ENCODE measurements at places on chromosomes 3 and 15.

DNA sequence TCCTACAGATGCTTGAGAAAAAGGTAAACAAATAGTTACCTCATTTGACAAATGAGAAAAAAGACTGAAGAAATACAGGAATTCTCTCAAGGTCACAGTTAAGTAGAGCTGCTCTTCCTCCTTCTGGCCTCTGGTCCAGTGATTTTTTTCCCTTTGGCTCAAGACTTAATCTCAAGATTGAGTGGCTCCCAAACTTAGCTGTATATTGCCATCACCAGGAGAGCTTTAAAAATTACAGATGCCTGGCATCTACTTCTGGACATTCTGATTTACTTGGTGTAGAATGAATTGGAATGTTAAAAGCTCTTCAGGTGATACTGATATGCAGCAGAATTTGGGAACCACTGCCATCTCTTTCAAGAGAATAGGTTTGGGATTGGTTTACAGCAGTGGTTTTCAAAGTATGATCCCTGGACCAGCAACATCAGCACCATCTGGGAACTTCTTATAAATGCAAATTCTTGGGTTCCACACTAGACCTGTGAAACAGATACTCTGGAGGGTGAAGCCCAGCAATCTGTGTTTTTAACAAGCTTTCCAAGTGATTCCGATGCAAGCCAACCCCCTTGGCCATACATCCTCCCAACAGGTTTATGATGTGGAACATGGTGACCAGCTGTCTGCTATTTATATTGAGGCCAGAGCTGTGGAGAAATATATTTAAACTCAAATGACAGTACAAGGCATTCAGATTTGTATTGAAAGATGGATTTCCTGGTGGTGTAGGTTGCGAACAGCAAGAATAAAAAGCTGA is 333.0 kb upstream of the RARB start:
- no peak overlapping the region for H3K27ac ChIP-seq
- H3K36me3 ChIP-seq = no peaks in the 10 kb centered on the region
- DNase-seq = no peak
- no peaks in the 10 kb centered on the region for H3K27me3 ChIP-seq
- H3K4me3 ChIP-seq = no peak overlapping the region
- H3K4me1 ChIP-seq = no peaks in the 10 kb centered on the region

DNA sequence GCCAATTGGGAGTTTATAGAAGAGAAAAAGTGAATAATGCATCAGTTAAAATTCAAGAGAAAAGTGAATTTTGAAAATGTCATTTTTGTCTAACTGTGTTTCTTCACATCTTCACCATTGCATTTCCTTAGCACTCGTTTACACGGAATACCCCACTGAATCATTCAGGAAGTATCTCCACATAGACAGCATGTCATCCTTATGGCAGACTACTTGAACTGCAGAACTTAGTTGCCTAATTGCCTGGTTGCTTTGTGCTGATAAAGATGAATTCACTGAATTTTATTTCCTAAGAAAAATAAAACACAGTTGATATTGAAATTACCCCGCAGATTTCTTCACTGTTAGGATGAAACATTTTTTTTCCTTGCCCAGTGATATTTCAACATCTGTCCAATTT is 627.1 kb downstream of the ROBO1 start:
- no peak for DNase-seq
- no peak overlapping the region for H3K27ac ChIP-seq
- H3K36me3 ChIP-seq = no peaks in the 10 kb centered on the region
- H3K4me1 ChIP-seq = no peaks in the 10 kb centered on the region
- no peak overlapping the region for H3K4me3 ChIP-seq

GRCh38 chr15:29917600-29918597 is 95.6 kb upstream of the TJP1 start:
- no peak overlapping the region for H3K4me3 ChIP-seq
- H3K36me3 ChIP-seq = no peaks in the 10 kb centered on the region
- no peaks in the 10 kb centered on the region for H3K27me3 ChIP-seq
- H3K4me1 ChIP-seq = peaks cover 4% of the 10 kb centered on the region

- no peaks in the 10 kb centered on the region for H3K27me3 ChIP-seq
- no peak overlapping the region for H3K27ac ChIP-seq
- no peaks in the 10 kb centered on the region for H3K36me3 ChIP-seq
- H3K4me1 ChIP-seq = no peaks in the 10 kb centered on the region
- no peak for DNase-seq
- no peak overlapping the region for H3K4me3 ChIP-seq
Measured at GRCh38 chr3:21531909-21532308, 219.1 kb downstream of the ZNF385D start.

- no peaks in the 10 kb centered on the region for H3K27me3 ChIP-seq
- H3K4me1 ChIP-seq = peaks cover 13% of the 10 kb centered on the region
- no peak overlapping the region for H3K27ac ChIP-seq
- no peak for DNase-seq
- H3K36me3 ChIP-seq = no peaks in the 10 kb centered on the region
- H3K4me3 ChIP-seq = no peak overlapping the region
Measured at GRCh38 chr3:123021996-123022510, 5.5 kb downstream of the SEMA5B start.

GRCh38 chr3:19432669-19433068 is 284.4 kb downstream of the KCNH8 start:
- H3K27ac ChIP-seq = no peak overlapping the region
- H3K4me1 ChIP-seq = no peaks in the 10 kb centered on the region
- no peak overlapping the region for H3K4me3 ChIP-seq
- H3K36me3 ChIP-seq = no peaks in the 10 kb centered on the region
- DNase-seq = no peak
